ENCODE measurements at places on chromosomes 7 and 10.

GRCh38 chr7:3294432-3295100, 6.5 kb upstream of the SDK1 start:
- DNase-seq, result no peak

DNA sequence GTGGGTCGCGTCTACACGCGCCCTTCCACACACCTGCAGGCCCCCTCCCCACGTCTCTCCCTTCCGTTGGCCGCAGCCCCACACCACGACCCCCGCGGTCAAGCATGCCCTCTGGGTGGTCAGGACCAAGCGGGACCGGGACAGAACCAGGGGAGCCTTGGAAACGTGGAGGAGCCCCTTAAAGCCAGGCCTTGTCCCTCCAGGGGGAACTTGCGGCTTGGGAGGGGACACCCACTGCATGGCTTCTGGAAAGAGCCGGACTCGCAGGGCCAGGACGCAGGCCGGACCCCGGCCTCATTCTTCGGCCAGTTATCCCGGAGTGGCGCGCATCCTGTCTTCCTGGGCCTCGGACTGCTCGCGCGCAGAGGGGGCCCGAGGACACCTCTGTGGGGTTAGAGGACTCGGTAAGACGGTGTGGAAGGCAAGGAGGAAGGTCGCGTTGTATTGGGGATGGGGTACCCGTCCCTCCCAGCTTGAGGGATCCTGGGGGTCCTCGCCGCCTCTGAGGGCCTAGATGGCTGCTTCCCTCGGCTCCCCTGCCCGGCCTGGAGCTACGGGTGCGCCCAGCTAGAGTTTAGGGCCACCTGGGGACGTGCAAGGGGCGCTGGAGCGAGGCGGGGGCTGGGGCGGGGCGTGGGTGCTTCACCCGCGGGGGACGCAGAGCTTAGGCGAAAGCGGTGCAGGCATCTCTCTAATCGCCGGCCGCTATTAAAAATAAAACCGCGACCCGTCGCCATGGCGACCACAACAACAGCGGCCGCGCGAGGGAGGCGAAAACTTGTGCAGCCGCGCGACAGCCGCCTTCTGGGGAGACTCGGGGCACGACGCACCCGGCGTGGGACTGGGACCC, 1.8 kb upstream of the PDGFA start:
- DNase-seq, result peak; percentile 29

GRCh38 chr7:86773309-86773708, 129.6 kb downstream of the GRM3 start:
- no peak for DNase-seq

DNA sequence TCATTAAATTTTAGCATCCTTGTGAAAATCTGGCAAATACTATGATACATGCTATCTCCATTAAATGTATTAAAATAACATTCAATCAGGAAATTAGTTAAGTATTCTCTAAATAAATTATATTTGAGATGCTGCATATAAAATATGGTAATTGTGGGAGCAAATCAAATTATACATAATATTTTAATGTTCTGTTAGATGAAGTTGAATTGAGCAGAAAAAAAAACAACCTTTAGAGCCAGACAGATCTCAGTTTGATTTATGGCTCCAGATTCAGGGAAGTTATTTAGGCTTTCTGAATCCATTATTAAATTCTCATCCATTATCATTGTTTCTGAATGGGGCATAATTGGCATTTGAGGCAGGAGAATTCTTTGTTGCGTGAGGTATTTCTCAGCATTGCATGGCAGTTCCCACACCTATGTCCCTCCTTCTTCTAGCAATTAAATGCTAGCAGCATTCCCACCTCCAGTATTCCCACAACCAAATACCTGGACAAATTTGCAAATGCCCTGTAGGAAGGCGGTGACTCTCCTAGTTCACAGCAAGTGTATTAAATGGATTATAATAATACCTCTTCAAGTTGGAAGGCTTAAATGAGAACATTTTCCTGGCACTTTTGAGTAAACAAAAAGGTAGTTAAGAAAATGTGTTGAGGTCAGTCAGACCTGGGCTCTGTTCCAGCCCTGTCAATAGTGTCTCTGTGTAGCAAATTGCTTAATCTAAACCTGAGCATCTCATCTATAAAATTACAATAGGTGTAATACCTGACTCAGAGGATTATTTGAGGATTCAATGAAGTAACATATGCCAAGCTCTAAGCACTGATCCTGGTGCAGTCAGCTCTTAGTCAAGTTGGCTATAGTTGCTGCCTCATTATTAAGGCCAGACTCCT, 108.9 kb downstream of the RNLS start:
- no peak for DNase-seq

DNA sequence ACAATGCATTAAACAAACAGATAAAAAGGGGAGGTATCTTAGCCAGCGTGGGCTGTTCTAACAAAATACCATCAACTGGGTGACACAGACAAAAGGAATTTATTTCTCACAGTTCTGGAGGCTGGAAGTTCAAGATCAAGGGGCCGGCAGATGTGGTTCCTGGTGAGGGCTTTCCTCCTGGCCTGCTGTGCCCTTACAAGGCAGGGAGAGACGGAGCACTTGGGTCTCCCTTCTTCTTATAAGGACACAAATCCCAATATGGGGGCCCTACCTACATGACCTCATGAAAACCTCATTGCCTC, 281.6 kb upstream of the KLF14 start:
- peak; percentile 17 for DNase-seq

- DNase-seq, result no peak
Measured at GRCh38 chr7:155809332-155809946, 2.8 kb downstream of the SHH start.

- DNase-seq, result peak; percentile 18
Measured at GRCh38 chr7:105656922-105657521, 75.7 kb upstream of the EFCAB10 start.

DNA sequence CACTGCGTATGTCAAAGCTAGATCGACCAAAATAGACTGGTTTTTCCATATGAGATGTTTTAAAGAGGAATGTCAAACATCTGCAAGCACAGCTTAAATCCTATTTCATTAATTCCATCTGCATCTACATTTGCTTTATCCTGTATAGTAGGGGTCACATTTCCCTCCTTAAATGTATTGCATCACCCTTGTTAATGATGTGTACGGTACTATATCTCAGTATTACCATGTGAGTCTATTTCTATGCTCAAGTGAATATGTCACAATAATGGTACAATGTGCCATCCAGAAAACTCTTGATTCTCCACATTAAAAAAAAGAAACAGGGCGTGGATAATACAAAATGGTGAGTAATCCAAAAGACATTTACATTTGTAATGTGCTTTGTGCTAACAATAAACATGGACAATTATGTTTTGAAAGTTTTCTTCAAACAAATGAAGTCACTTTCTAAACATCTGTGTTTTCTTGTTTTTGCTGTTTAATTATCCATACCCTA, 56.6 kb downstream of the TWIST1 start:
- no peak for DNase-seq

- DNase-seq, result no peak
Measured at GRCh38 chr7:117211614-117212013, 111.2 kb downstream of the WNT2 start.

- no peak for DNase-seq
Measured at GRCh38 chr7:135682191-135682590, 19.9 kb downstream of the STMP1 start.

DNA sequence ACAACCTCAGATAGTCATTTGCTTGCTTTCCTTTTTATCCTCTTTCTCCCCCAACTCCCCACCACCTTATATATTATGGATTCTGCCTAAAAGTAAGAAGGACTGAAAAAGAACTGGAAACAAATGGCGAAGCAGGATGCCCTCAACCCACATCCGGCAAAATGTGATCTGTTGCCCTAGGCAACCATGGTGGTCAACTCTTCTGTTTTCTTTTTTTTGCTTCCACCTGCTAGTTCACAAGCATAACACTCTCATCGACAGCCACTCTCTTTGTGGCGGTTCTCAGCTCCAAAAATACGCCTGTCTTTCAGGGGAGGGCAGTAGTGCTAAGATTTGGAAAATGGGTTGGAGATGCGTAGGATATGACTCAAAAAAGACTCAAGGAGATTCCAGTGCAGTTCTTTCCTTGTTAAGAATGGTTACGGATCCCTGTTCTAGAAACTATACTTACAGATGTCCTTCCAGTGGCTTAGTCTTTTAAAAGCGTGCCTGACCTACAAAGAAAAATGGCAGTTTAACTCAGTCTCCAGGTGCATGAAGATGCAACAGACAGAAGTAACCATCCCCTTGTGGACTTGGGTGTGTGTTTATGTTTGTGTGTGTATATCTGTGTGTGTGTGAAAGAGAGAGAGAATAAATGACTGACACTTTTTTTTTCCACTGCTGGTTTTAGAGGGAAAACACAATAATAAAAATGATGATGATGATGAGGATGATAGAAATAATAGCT, 10.7 kb downstream of the APBB1IP start:
- DNase-seq, result no peak

DNA sequence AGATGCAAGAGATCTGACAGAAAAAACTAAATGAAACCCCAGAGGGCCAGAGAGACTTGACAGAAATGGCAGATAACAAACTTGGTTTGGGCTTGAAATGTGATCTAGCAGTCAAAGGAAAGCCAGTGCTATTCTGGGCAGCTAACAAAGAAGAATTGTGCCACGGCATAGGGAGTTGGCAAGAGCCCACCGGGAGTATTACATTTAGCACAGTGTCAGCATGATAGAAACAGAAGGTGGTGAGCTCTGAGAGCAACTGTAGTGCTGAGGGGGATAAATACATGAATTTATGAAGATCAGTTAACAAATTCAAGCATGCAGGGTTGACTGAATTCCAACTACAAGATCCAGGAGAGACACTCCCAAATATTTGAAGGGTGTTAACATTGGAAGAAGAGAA, 91.1 kb downstream of the AHCYL2 start:
- DNase-seq, result no peak

- DNase-seq, result no peak
Measured at GRCh38 chr7:6653071-6654003, 16.2 kb downstream of the ZNF316 start.

DNA sequence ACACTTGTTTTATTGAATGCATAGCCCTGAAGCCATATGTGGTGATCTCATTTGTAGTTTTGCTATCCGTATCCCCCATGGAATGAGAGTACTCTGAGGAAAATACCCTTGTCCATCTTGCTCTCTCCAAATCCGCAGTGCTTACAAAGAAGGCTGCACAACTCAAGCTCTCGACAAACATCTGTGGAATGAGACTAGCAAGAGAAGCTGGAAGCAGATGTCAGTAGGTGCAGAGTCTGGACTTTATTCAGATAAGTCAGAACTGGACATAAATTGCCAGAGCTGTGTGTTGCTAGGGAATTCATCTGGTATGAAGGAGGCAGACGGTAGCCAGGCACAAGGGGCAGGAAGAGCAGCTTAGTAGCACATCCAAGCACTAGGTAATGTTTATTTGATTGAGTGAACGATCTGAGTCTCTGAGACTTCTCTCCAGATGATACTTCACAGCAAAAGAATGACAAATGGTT, 1046.2 kb downstream of the XPNPEP1 start:
- no peak for DNase-seq

DNA sequence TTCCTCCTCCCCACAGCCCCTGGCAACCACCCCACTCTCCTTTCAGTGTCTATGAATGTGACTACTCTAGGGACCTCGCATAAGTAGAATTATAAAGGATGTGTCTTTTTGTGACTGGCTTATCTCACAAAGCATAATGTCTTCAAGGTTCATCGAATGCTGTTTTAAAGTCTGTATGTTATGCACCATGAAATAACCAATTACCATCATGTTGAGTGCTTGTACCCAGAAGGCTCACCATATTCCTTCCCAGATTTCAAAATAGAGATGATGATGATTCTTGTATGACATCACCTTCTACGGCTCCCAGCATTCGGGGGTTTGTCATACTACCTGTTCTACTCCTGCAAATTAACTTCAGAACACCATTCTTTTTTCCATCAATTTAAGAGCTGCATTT, 11.9 kb downstream of the PKD1L1 start:
- DNase-seq, result no peak

- DNase-seq, result peak; percentile 75
Measured at GRCh38 chr7:191981-192649, at the start of gene FAM20C. Gene FAM20C, plus strand, starts transcription at chr7:192571. Its CDS starts 629 bp downstream, at chr7:193200.

- DNase-seq, result peak; percentile 49
Measured at GRCh38 chr7:28078036-28078901, 102.3 kb downstream of the JAZF1 start.

DNA sequence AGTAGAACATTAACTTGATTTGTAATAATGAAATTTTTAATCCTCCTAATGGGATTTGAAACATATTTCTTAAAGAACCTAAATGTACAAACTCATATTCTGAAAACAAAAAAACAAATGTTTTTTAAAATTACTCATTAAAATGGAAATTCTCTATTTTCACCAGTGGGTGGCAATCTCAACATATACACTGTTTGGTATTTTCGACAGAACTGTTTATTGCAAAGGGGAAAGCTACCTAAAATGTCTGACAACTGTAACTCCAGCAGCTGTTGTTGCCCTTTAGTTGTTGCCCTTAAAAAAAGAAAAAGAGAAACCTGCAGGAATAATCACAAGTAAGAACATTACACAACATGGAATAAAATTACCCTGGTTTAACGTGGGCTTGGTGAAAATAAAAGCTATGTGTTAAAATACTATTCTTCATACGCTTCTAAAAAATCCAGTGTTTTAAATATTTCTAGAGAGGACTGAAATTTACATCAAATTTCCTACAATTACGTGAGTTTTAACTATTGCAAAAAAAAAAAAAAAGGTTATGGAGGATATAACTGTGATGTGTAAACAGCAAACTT, 54.5 kb downstream of the COL1A2 start:
- DNase-seq, result peak; percentile 51

DNA sequence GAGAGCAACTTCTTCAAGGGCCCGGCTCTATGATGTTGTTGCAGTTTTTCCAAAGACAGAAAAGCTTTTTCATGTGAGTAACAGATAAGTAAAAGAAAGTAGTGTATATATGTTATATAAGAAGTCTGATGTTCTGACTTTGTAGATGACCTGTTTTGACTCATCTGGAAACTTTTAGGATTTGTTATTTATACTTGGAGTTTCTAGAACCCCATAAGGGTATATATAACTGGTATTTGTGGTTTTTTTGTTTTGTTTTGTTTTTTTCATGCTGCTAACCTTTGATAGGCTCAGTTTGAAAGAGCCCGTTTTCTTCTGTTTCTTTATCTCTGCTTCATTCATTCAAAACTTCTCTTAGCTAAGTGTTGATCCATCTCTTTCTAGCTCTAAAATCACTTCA, 7.3 kb downstream of the RPP30 start:
- no peak for DNase-seq

DNA sequence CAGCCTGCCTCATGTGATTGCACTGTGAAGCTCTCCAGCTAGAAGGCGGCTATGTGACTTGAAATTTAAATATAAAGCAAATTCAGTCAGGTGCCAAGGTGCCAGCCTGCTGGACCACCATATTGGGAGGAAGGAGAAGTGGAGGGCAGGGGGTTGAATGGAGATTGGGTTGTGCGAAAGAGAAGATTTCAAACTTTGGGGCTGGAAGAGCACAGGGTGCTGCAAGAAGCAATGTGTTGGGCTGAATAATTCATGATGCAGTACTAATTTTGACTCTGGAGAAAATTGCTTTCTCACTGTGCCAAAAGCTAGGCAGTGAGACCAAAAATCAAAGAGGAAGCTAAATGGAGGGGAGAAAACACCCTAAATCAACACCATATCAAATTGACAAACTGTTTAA, 335.3 kb downstream of the NRG3 start:
- no peak for DNase-seq

- DNase-seq, result no peak
Measured at GRCh38 chr10:52020702-52021101, 293.4 kb upstream of the DKK1 start.

Data from endothelial cell of umbilical vein (primary cell).